Osteoblast (primary cell): ENCODE measurements at places on chromosomes 16 and 17. TPM values are rescaled to one million over a fixed set of nuclear protein-coding genes. Genes with fewer than 3 reads are reported as not detected.

SPNS2 gene
- under 0.01 TPM in 2 replicates for total RNA-seq

FN3KRP gene
- total RNA-seq: 10.1 and 13.8 TPM in 2 replicates

TNP2 gene
- not detected in 2 replicates for total RNA-seq

NLRP1 gene
- total RNA-seq: 33.0 and 41.3 TPM in 2 replicates

CBFA2T3 gene
- not detected in 2 replicates for total RNA-seq

BANP gene
- 20.3 and 23.5 TPM in 2 replicates for total RNA-seq

- H3K27me3 ChIP-seq: no peaks in the 10 kb centered on the region
- no peaks in the 10 kb centered on the region for H3K4me1 ChIP-seq
- no peak overlapping the region for H3K27ac ChIP-seq
- H3K36me3 ChIP-seq: no peaks in the 10 kb centered on the region
Observed at GRCh38 chr16:79466111-79466510, 134.4 kb downstream of the MAF start.

DNA sequence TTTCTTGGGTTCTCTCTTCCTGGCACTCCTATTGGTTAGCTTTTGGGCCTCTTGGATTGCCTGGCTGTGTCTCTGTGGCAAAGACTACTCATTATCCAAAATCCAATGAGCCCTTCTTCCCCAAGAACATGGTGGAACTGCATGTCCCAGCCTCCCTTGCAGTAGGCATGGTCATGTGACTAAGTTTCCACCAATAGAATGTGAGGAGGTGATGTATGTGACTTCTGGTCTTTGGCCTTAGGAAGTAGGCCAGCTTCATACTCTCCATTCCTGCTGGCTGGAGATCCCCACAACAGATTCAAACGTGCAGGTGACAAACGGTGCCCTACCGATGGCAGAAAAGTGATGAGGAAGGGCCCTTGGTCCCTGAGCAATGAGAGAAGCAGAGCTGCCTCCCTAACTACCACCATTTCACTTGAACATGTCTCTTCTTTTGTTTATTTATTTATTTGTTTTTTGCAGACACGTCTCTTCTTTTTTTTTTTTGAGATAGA is 17.3 kb upstream of the SPN start:
- H3K36me3 ChIP-seq: no peaks in the 10 kb centered on the region
- no peaks in the 10 kb centered on the region for H3K27me3 ChIP-seq
- H3K27ac ChIP-seq: no peak overlapping the region
- no peak overlapping the region for H3K4me3 ChIP-seq
- DNase-seq: peak; percentile 32

GRCh38 chr17:58568044-58568799 is 53.8 kb upstream of the MTMR4 start:
- H3K27me3 ChIP-seq: no peaks in the 10 kb centered on the region
- no peaks in the 10 kb centered on the region for H3K36me3 ChIP-seq
- no peaks in the 10 kb centered on the region for H3K4me1 ChIP-seq
- no peak overlapping the region for H3K4me3 ChIP-seq
- no peak for DNase-seq
- H3K27ac ChIP-seq: no peak overlapping the region

DNA sequence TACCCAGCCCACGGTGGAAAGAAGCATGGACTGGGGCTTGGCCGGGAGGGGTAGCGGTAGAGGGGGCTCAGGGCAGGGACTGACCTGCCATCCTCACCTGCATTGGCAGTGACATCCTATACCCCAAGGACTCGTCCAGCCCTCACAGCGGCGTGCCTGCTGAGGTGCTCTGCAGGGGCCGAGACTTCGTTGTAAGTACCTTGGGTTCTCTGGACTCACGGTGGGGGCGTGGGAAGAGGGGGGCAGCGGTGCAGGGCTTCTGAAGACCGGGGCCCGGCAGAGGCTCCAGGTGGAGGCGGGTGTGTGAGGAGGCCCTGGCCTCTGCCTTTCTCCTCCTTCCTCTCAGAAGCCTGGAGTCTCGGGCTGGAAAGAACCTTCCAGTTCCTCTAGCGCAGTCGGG is 25.5 kb downstream of the POLR3E start:
- peaks cover 58% of the 10 kb centered on the region for H3K36me3 ChIP-seq
- DNase-seq: peak; percentile 51
- H3K4me1 ChIP-seq: no peaks in the 10 kb centered on the region
- H3K4me3 ChIP-seq: no peak overlapping the region
- H3K27ac ChIP-seq: no peak overlapping the region
- no peaks in the 10 kb centered on the region for H3K27me3 ChIP-seq

GRCh38 chr17:21457051-21458026 is 81.2 kb downstream of the KCNJ12 start:
- H3K4me1 ChIP-seq: peaks cover 4% of the 10 kb centered on the region
- no peak overlapping the region for H3K4me3 ChIP-seq
- H3K36me3 ChIP-seq: no peaks in the 10 kb centered on the region
- no peak overlapping the region for H3K27ac ChIP-seq
- H3K27me3 ChIP-seq: peaks cover 29% of the 10 kb centered on the region
- DNase-seq: peak; percentile 98

DNA sequence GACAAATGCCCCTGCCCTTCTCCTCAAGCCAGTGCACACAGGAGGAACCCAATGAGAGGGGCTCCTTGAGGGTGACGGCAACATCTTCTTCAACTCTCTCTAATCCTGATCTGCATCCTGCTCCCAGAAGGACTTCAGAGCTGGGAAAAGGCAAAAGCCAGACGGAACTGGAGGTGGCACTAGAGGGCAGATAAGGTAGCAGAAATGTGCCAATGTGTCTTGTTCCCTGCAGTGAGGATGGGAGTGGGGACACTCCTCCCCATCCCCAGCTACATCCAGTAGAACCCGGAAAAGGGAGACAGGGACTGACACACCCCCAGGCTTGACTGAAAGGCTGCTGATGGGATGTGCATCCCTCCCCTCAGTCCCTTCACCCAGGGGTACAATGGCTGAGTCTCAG is 28.5 kb downstream of the SRCIN1 start:
- peaks cover 6% of the 10 kb centered on the region for H3K4me1 ChIP-seq
- no peaks in the 10 kb centered on the region for H3K36me3 ChIP-seq
- peak; percentile 84 for DNase-seq
- H3K27ac ChIP-seq: no peak overlapping the region
- peaks cover 71% of the 10 kb centered on the region for H3K27me3 ChIP-seq

DNA sequence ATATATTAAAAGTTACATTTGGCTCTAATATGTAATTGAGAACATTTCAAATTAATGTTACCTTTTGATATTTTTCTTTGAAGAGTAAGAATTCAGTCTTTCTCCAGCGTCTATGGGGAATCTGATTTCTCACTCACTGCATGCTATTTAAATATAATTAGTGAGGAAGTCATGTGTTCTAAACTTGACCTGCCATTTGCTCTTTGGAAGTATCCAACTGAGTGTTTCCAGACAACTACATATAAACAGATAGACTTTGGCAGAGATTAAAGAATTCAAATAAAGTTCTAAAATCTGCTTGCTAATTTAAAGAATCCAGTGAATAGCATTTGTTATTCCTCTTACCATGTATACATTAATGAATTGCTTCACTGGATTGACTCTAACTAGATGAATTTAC is 23.5 kb downstream of the OMG start:
- H3K4me3 ChIP-seq: no peak overlapping the region
- no peaks in the 10 kb centered on the region for H3K27me3 ChIP-seq
- no peak for DNase-seq
- peaks cover 33% of the 10 kb centered on the region for H3K4me1 ChIP-seq
- no peak overlapping the region for H3K27ac ChIP-seq
- peaks cover 10% of the 10 kb centered on the region for H3K36me3 ChIP-seq

DNA sequence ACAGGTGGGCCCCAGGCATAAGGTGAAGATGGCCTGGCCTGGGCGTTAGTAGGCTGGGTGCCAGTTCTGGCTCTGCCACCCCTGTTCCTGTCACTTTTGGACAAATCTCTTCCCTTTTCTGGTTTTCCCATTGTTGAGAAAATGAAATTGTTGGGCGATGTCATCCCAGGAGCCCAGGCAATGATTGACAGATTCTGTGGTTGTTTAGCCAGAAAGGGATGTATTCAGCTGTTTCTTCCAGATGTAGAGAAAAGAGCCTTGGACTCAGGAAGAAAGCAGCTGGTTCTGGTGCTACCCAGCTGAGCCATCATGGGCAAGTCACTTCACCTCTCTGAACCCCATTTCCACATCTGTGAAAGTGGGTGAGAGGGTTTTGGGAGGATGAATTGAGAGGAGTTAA is 60.1 kb upstream of the MRTFB start:
- H3K4me3 ChIP-seq: no peak overlapping the region
- H3K27me3 ChIP-seq: peaks cover 8% of the 10 kb centered on the region
- H3K4me1 ChIP-seq: peaks cover 29% of the 10 kb centered on the region
- no peak for DNase-seq
- no peak overlapping the region for H3K27ac ChIP-seq
- no peaks in the 10 kb centered on the region for H3K36me3 ChIP-seq

DNA sequence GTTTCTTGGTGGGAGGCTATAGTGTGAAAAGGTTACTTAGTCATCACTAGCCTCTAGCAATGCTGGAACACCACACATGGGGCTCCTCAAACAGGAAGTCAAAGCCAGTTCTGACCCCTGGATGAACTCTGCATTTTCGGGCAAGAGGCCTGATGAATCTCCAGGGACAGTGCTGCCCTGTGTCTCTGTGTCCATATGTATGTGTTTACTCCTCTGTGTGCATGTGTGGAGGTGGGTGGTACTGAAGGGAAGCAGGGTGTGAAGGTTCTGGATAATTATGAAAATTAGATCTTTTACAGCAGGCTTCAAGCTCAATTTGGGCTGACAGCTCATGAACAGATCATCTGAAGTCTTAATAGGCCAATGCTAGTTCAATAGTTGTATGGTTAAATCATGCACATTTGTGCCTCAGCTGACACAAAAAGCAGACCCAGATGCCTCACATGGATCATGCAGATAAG is 133.6 kb downstream of the SNX11 start:
- H3K36me3 ChIP-seq: no peaks in the 10 kb centered on the region
- H3K27me3 ChIP-seq: no peaks in the 10 kb centered on the region
- H3K27ac ChIP-seq: peak overlapping the region; percentile 47
- DNase-seq: peak; percentile 43

- DNase-seq: peak; percentile 38
- no peaks in the 10 kb centered on the region for H3K36me3 ChIP-seq
- no peak overlapping the region for H3K4me3 ChIP-seq
Observed at GRCh38 chr16:56737539-56737938, 7.6 kb downstream of the NUP93 start.

DNA sequence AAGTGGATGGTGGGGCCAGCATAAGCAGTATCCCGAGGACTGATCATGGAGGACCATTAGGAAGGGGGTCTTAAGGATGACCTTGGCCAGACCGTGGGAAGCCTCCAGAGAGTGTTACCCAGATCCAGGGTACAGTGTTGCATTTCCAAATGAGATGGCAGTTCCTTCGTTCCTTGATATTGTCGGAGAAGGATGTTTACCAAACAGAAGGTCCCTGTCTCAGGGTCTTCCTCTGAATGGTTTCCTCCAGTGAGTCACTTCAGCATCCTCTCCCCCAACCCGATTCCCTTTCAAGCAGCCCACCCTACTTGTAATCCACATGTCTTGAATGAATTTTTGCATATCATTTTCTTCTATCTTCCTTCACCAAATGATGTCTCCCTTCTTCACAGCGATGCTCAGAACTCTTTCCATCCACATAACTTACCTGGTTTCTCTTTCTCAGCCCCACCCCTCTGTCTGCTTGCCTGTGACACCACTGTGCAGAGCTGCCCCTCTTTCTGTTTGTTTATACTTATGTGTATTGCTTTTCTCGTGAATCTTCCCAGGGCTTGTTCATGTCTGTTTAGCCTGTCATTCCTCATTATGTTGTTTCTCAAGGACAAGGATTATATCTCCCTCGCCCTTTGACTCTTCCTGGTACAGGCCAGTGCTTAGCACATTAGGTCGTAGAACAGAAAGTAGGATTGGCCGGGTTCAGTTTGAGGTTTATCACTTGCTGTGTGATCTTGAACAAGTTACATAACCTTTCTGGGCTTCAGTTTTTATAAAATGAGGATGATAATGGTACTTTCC is 5.7 kb downstream of the GOSR2 start:
- peaks cover 15% of the 10 kb centered on the region for H3K4me1 ChIP-seq
- DNase-seq: no peak
- no peak overlapping the region for H3K4me3 ChIP-seq
